AG09309 (cell line): ENCODE measurements at places on chromosomes 7 and 10.

DNA sequence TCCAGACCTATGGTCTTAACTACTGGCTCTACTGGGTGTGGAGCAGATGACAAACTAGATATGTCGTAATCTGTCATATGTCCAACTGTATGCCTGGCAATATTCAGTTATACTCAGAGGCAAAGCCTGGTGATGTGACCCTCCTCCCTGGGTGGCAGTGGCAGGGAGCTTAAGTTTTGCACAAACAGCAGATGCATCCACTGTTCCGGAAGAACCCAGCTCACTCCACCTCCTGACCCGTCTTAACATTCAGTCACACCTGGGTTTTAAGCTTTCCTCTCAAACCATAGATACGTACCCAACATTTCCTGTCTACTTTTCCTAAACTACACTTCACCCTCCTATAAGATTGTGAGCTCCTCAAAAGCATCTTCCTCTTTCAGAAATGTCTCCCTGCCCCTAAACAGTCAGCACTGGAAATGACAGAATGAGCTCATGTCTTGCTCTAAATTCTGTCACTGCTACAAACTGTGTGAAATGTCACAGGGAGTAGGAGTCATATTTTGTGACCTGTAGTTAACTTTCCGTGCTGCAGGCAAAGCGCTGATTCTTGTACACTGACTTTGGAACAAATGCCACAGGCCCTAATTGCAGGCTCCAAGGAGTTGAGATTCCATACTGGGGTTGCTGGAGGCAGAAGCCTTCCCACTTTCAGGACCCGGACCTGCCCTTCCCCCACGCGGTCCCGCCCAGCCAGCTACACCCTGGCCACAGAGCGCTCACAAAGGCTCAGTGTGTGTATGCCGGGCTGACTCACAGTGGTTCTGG, 23.9 kb downstream of the SCD start:
- DNase-seq: peak; percentile 39

GRCh38 chr7:103524042-103524907, 78.3 kb upstream of the SLC26A5 start:
- peak; percentile 8 for DNase-seq

GRCh38 chr7:382043-382400, 92.1 kb downstream of the FOXL3 start:
- DNase-seq: no peak

GRCh38 chr10:114375047-114375446, 29.3 kb downstream of the AFAP1L2 start:
- no peak for DNase-seq

DNA sequence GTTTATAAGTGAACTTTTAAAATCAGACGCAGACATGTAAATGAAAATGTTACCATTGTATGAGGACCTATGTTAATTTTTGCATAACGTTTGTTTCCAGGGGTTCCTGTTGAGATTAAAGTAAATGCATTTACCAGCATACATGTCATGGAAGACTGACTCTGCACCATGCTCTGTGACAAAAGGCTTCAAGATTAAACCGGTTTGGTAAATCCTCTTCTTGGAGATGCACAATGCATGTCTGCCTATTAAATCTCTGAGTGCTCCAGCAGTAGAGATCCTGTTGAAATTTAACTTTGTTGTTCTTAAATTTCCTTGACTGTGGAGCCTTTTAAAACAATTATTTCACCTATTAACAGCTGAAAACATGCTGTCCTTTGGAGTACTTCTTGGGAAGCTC, 36.5 kb upstream of the JAZF1 start:
- DNase-seq: no peak

GRCh38 chr10:76150139-76150875, 718.9 kb downstream of the LRMDA start:
- DNase-seq: no peak
